ENCODE measurements at places on chromosomes 7 and 10. TPM values are rescaled to one million over a fixed set of nuclear protein-coding genes. Genes with fewer than 3 reads are reported as not detected.

DNA sequence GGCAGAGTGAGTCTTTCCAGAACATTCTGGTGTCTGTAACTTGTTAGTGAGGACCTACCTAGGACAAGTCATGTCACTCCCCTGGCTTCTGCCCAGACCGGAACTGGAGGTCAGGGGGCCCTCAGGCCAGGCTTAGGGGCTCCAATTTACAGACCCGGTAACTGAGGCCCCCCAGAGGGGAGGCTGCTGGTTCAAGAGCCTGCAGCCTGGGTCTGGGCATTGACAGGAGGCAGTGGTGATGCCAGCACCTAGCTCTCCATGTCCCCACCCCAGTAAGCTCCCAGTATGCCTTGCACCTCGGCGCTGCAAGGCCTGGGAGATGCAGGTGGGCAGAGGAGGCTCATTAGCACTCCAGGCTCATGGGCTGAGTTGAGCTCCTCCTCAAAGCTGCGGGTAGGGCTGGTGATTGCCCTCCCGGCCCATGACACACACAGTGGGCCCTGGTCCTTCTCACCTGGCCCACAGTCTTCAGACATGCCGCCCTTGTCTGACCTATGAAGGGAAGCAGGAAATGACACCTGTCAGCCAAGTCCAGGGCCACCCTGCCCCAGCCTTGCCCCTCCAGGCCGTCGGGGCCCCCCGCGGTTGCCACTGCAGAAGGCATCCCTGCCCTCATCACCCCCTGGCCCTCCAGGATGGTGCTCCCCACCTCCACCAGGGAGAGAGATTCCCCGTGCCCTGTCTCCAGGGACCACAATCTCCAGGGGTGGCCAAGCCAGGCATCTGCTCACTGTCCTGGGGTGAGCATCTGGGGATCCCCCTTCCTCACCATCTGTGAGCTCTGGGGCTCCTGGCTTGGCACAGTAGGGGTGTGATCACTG is 88.3 kb upstream of the TMEM248 start:
- DNase-seq = no peak
- H3K4me1 ChIP-seq = no peaks in the 10 kb centered on the region
- H3K4me3 ChIP-seq = no peak overlapping the region
- H3K27ac ChIP-seq = no peak overlapping the region
- H3K36me3 ChIP-seq = no peaks in the 10 kb centered on the region

The UCMA gene
- not detected for total RNA-seq

DNA sequence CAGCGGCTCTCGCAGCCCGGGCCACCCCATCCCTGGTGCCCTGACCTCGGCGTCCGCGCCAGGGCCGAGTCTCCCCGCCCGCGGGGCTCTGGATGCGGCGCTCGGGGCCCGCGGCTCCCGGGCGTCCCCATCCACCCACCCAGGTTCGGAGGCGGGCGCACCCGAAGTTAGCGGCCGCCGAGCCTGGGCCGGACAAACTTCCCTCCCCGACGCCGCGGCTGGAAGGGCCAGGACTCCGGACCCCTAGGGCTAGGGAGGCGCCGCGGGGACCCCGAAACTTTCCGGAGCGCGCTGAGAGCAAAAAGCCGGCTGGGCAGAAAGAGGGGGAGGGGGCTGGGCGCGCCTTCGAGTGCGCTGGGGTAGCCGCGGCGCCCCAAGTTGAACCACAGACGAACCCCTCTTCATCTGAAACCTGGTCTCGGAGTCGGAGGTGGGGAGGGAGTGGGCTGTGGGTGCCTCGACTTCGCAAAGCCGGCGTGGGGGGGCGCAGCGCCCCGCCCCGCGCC is 3.7 kb upstream of the ELFN1 start:
- H3K27me3 ChIP-seq = peaks cover 17% of the 10 kb centered on the region
- H3K36me3 ChIP-seq = no peaks in the 10 kb centered on the region
- H3K27ac ChIP-seq = no peak overlapping the region

The ASB10 gene
- not detected for total RNA-seq

The GPR26 gene
- 0.05 TPM for total RNA-seq

GRCh38 chr7:148058753-148059152 is 531.8 kb upstream of the C7orf33 start:
- no peak overlapping the region for H3K27ac ChIP-seq
- no peak for DNase-seq
- H3K36me3 ChIP-seq = no peaks in the 10 kb centered on the region
- no peaks in the 10 kb centered on the region for H3K4me1 ChIP-seq

DNA sequence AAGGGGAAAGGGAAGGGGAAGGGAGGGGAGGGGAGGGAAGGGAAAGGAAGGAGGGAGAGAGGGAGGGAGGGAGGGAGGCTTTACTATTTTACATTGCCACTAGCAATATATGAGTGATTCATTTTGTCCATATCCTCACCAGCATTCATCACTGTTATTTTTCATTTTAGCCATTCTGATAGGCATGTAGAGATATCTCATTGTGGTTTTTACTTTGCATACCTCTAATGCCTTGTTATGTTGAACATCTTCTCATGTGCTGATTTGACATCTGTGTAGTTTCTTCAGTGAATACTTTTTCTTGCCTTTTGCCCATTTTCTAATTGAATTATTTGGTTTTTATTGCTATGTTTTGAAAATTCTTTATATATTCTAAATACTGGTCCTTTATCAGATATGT is 52.7 kb downstream of the GCC1 start:
- H3K36me3 ChIP-seq = no peaks in the 10 kb centered on the region
- no peak overlapping the region for H3K27ac ChIP-seq
- no peak for DNase-seq
- peaks cover 5% of the 10 kb centered on the region for H3K4me1 ChIP-seq

- H3K27ac ChIP-seq = peak overlapping the region; percentile 30
- H3K27me3 ChIP-seq = peaks cover 11% of the 10 kb centered on the region
- H3K4me3 ChIP-seq = no peak overlapping the region
Measured at GRCh38 chr10:35517431-35518181, 87.5 kb upstream of the GJD4 start.

DNA sequence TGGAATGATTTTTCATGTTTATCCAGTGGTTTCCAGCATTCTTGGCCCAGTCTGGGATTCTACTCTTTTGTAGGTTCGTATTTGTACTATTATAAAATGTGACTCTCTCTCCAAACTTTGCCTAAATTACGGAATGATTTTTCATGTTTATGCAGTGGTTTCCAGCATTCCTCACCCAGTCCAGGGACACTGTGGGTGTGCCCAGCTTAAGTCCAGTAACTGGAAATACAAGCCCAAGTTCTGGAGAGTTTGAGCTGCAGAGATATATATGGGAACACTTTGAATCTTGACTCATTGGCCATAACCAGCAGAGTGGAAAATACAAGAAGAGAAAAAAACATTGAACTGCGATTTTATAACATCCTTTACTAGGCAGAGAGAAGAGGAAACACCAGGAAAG is 5.9 kb upstream of the MAGI2 start:
- H3K36me3 ChIP-seq = peaks cover 9% of the 10 kb centered on the region
- no peak overlapping the region for H3K4me3 ChIP-seq
- H3K4me1 ChIP-seq = peaks cover 6% of the 10 kb centered on the region
- DNase-seq = no peak

GRCh38 chr10:122295451-122295809 is 24.3 kb downstream of the BTBD16 start:
- H3K27me3 ChIP-seq = peaks cover 8% of the 10 kb centered on the region
- peaks cover 19% of the 10 kb centered on the region for H3K4me1 ChIP-seq
- peak overlapping the region; percentile 13 for H3K27ac ChIP-seq
- H3K4me3 ChIP-seq = no peak overlapping the region
- no peaks in the 10 kb centered on the region for H3K36me3 ChIP-seq

GRCh38 chr10:15374156-15374555 is 3.1 kb upstream of the FAM171A1 start:
- peak overlapping the region; percentile 78 for H3K27ac ChIP-seq
- no peak for DNase-seq
- peaks cover 31% of the 10 kb centered on the region for H3K4me1 ChIP-seq
- H3K4me3 ChIP-seq = no peak overlapping the region
- peaks cover 10% of the 10 kb centered on the region for H3K27me3 ChIP-seq

DNA sequence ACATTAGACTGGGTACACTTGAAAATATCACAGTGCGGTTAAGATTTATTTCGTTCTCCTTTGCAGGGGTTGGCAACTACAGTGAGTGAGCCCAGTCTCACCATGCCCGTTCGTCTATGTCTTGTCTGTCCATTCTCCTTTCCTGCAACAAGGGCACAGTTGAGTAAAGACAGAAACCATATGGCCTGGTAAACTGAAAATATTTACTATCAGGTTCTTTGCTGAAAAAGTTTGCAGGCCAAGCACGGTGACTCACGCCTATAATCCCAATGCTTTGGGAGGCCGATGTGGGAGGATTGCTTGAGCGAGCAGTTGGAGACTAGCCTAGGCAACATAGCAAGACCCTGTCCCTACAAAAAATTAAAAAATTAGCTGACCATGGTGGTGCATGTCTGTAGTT is 11.4 kb upstream of the KCTD7 start:
- H3K27ac ChIP-seq = no peak overlapping the region
- peaks cover 12% of the 10 kb centered on the region for H3K4me1 ChIP-seq
- H3K27me3 ChIP-seq = peaks cover 4% of the 10 kb centered on the region
- DNase-seq = no peak
- H3K36me3 ChIP-seq = peaks cover 4% of the 10 kb centered on the region
- no peak overlapping the region for H3K4me3 ChIP-seq

The ADAM22 gene
- 14.6 TPM for total RNA-seq

DNA sequence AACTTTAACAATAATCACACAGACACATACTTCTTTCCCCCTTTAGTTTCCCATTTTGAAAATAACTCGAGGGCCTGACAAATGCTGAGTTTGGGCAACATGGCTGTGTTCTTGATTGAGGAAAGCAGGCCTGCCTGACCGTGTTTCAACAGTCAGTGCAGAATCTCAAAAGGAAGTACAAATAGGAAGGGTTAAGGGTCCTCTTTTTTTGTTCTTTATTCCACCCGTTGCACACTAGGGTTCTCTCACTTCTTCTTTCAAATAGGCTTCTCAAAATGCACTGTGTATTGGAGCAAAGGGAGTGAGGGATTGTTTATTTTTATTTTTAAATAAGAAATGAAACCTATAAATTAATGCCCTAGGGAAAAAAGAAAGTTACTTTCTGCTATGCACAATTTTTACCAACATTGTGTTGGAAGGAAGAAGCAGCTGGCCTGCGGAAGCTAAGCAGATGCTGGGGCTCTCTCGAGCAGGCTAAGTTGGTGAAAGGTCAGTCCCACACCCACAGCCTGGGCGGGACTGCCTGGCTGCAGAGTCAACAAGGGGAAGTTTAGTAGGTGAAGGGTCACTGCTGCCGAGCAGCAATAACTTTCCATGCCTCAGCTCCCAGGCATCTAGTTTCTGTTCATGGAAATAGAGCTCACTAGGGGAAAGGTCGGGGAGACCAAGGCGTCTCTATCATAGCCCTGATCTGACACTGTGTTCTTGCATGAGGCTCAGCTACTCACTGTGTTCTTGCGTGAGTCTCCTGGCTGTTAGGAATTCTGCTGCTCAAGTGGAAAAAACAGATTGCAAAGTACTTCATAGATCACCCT is 12.2 kb upstream of the PDK4 start:
- H3K4me1 ChIP-seq = peaks cover 56% of the 10 kb centered on the region
- no peaks in the 10 kb centered on the region for H3K36me3 ChIP-seq
- H3K27ac ChIP-seq = peak overlapping the region; percentile 79
- DNase-seq = peak; percentile 70
- H3K4me3 ChIP-seq = peak overlapping the region; percentile 70

The LIPN gene
- total RNA-seq = not detected

DNA sequence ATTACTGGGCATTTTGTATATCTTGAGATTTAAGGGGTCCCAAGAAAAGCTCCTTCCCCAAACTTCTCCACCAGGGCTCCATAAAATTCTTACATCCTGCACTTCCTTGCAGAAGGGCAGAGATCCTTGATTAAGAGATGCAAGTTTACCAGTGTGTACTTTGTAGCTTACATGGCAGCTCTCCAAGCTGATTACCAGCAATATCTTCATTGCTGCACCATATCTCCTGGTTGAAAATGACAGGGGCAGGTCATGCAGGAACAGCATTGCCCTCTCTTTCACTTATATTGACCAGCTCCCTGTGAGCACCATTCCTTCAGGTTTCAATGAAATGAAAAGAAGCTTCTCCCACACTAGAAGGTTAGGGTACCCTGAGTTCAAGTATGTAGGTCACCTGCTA is 184.6 kb upstream of the PHYHIPL start:
- no peaks in the 10 kb centered on the region for H3K36me3 ChIP-seq
- no peak for DNase-seq
- no peaks in the 10 kb centered on the region for H3K27me3 ChIP-seq
- no peaks in the 10 kb centered on the region for H3K4me1 ChIP-seq
- H3K4me3 ChIP-seq = no peak overlapping the region

DNA sequence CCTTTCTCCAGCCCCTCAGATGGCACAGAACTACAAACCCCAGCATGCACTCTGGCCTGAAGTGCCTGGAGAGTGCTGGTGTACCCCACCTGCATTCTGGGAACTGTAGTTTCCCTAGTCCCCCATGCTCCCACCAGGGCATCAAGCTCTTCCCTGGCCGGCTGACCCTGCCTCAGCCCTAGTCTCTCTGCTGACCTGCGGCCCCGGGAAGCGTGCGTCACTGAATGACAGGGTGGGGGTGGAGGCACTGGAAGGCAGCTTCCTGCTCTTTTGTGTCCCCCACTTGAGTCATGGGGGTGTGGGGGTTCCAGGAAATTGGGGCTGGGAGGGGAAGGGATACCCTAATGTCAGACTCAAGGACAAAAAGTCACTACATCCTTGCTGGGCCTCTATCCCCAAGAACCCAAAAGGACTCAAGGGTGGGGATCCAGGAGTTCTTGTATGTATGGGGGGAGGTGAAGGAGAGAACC is 2.1 kb downstream of the NOS3 start:
- peaks cover 29% of the 10 kb centered on the region for H3K36me3 ChIP-seq
- DNase-seq = peak; percentile 68
- H3K27me3 ChIP-seq = peaks cover 11% of the 10 kb centered on the region
- H3K4me1 ChIP-seq = peaks cover 26% of the 10 kb centered on the region

The CNPY1 gene
- total RNA-seq = not detected

The WNT16 gene
- not detected for total RNA-seq

The SEMA4G gene
- 8.0 TPM for total RNA-seq

The FZD1 gene
- 38.7 TPM for total RNA-seq

The FANK1 gene
- total RNA-seq = 9.4 TPM

The TBX20 gene
- total RNA-seq = 0.36 TPM

The GPR146 gene
- 8.1 TPM for total RNA-seq

DNA sequence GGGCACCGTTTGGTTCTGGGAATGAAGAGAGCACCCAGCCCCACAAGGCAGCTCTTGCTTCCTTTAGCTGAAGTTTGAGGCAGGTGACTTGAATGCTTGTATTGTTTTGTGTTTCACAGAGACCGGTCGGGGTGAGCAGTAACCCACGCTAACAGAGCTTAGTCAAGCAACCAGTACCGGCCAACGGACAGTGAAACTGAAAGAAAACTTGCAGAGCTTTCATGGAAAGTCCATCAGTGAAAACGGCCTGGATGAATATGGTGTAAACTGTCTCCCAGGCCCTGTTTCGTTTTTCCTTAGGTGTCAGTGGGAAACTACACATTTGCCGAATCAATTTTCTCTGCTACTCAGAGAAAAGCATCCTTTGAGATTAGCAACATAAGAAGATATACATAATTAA is 101.1 kb downstream of the LYZL1 start:
- no peak overlapping the region for H3K27ac ChIP-seq
- DNase-seq = no peak
- H3K27me3 ChIP-seq = peaks cover 3% of the 10 kb centered on the region
- no peak overlapping the region for H3K4me3 ChIP-seq
- no peaks in the 10 kb centered on the region for H3K36me3 ChIP-seq

The KAZALD1 gene
- 10.6 TPM for total RNA-seq

GRCh38 chr10:80526218-80526617 is 11.5 kb upstream of the SH2D4B start:
- no peak overlapping the region for H3K27ac ChIP-seq
- peaks cover 38% of the 10 kb centered on the region for H3K4me1 ChIP-seq
- no peak overlapping the region for H3K4me3 ChIP-seq
- no peaks in the 10 kb centered on the region for H3K36me3 ChIP-seq
- DNase-seq = no peak

The SPDYE6 gene
- total RNA-seq = not detected

Measured in endothelial cell (in vitro differentiated cells).